Activated T-cell treated with anti-CD3 and anti-CD28 coated beads for 24 hours (primary cell): ENCODE measurements at places on chromosomes 6 and 20.

- DNase-seq = no peak
Observed at GRCh38 chr6:1347161-1347560, 35.3 kb downstream of the FOXQ1 start.

- no peak for DNase-seq
Observed at GRCh38 chr6:92759178-92759577, 660.2 kb downstream of the EPHA7 start.

- no peak for DNase-seq
Observed at GRCh38 chr6:41702771-41703494, 32.5 kb downstream of the TFEB start.

DNA sequence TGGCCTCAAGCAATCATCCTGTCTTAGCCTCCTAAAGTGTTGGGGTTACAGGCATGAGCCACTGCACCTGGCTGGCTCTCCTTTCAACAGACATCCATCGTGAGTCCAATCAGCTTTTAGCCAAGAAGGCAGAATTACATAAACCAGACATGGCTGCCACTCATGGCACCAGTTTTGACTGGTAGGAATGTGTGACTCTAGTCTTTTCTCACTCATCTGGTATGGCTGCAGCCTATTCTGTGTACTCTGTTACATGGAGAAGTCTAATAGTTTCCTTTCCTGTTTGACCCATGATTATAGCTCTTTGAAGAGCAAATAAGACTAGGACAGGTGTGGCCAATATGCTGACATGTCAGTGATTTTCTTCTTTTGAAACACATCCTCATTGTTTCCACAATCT lies 27.0 kb upstream of the RNF144B start:
- no peak for DNase-seq

DNA sequence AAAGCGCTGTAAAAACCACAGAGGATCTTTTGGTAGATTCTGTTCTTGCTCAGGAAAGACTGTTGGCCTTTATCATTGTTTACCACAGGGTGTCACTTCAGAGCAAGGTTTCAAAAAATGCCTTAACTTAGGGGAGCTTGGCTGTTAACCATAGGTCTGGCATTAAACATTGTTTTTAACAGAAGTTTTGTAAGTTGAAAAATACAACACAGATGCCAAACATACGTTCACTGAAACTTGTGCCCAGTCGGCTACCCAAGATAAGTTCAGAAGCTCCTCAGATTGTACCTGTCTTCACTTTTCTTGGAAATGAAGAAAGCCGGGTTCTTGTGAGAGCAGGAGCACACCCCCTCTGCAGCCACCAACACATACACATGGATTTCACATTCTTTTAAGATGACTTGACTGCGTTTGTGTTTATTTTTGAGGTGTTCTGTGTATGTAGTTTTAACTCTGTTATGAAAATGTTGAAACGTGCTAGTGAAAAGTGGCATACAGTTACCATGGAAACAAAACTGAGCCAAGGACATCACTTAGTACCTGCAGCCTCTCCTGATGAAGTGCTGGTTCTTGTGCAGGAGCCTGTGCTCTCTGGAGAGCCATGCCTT lies 64.9 kb downstream of the SYCP2L start:
- DNase-seq = no peak

DNA sequence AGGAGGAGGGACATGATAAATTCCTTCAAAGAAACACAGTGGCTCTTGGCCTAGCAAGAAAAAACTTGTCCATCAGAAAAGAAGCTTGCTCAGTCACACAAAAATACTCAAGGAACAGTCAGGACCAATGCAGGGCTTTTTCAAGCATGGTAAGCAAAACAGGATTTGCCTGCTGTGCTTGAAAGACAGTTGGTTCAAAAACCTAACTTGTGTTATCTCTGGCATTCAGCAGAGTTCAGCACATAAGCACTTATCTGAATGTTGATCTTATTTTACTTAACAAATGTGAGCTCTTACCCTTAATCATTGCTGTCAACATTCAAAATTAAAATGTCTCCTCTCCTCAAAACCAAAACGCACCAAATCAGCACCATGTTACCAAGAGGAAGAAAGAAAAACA lies 38.3 kb downstream of the ATG5 start:
- DNase-seq = no peak

DNA sequence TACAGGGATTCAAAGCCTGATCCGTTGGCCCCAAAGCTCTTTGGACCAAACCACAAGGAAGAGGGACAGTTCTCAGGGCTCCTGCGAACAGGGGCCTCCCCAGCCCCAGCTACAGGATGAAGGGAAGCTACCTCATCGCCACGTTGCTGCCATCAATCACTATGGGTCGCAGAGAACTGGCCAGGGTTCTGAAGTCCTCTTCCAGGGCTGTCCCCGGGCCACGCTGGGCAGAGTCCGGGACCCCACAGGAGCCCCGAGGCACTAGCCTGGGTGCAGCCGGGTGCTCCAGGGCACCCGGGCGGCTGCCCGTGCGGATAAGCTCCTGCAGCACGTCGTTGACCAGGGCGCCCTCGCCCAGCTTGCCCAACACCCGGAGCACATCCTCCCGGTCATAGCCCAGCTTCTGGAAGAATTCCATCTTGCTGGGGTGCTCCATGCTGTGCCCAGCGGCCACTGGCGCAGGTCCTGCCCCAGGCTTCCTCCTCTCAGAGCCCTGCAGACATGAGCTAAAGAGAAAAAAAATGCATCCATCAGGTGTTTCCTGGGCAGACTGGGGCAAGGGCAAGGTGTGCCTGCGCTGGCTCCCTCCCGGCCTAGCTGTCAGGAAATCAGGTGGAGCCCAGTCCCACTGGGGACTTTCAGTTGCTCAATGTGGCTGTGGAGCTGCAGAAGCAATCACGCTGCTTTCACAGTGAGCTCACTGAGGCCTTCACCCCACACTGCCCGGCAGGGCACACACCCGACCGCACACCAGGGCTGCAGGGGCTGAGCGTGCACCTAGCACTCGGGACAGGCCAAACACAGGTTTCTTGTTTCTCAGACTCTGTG lies 10.5 kb downstream of the ZC3H12D start:
- no peak for DNase-seq

GRCh38 chr20:39885975-39886649 lies 802.9 kb downstream of the MAFB start:
- DNase-seq = no peak

DNA sequence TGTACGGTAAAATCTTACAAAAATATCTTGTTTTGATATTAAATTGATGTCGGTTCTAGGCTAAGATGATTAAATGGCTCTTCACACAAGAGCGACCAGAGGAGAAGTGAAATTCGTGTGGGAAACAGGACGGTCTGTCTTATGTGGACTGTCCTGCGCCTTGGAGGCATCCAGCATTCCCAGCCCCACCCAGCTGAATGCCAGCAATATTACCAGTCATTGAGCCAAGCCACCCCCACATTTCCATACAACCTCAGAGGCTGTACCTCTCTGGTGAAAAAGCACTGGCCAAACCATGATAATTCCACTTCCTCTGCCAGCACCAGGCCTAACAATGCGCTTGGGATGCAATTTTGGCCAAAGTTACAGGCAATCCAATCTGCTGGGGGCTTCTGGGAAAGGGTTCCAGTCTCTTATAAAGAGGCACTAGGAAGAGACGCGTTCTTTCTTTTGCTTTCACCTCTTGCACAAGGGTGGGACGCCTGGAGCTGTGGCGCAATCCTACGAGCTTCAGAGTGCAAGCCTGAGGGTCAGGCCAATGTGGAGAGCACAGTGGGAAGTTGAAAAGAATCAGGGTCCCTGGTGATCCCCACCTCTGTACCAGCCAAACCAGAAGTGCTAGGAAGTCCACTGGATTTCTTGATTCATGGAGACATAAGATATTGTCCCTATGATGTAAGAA lies 213.1 kb downstream of the PREX1 start:
- DNase-seq = no peak

DNA sequence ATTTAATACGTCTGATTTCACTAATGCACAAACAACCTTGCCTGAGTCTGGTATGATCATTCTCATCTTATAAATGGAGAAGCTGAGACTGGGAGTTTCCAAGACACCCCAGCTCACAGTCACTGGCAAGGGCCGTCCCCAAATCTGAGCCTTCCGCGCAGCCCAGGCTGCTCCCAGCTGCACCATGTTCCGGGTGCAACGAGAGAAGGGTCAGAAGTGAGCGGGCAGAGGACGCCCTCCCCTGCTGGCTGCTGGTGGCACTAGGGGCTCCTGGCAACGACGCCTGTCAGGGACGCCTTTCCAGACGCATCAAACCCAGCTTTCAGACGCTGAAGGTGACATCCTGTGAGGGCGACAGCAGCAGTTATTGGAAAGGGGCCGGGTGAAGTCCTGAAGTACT lies 115.3 kb upstream of the PROKR2 start:
- no peak for DNase-seq
